Transverse colon (tissue), 4 donors: ENCODE measurements at places on chromosomes 12 and 14.

DNA sequence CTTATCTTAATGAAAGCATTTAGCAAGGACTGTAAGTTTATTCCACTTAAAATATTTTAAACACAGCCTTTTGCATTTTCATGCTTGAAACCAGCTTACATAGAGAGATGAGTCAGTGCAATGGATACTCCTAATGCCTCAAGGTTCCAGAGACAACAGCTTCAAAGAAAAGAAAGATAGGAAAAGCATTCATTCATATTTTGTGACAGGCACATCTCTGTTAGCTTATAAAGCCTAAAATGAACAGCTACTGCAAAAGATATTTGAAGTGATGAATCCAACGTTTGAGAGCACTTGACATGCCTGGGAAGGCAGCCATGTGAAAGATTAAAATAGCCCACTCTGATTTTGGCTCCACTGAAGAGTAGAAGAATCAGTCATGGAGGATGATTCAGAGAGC is 814.5 kb downstream of the RPS29 start:
- no peaks in the 10 kb centered on the region for H3K27me3 ChIP-seq
- H3K27ac ChIP-seq, result no peak overlapping the region
- no peak for DNase-seq
- H3K4me3 ChIP-seq, result no peak overlapping the region
- H3K4me1 ChIP-seq, result no peaks in the 10 kb centered on the region
- no peaks in the 10 kb centered on the region for H3K36me3 ChIP-seq

GRCh38 chr14:102528431-102529170 is 19.0 kb upstream of the ANKRD9 start:
- DNase-seq, result no peak
- H3K27me3 ChIP-seq, result no peaks in the 10 kb centered on the region
- H3K36me3 ChIP-seq, result no peaks in the 10 kb centered on the region
- H3K4me1 ChIP-seq, result peaks cover 29% of the 10 kb centered on the region
- H3K27ac ChIP-seq, result peak overlapping the region; percentile 67

- H3K36me3 ChIP-seq, result no peaks in the 10 kb centered on the region
- no peak overlapping the region for H3K27ac ChIP-seq
- no peaks in the 10 kb centered on the region for H3K27me3 ChIP-seq
- no peaks in the 10 kb centered on the region for H3K4me1 ChIP-seq
- no peak for DNase-seq
- H3K4me3 ChIP-seq, result no peak overlapping the region
Observed at GRCh38 chr12:84638811-84639368, 273.7 kb downstream of the SLC6A15 start.

DNA sequence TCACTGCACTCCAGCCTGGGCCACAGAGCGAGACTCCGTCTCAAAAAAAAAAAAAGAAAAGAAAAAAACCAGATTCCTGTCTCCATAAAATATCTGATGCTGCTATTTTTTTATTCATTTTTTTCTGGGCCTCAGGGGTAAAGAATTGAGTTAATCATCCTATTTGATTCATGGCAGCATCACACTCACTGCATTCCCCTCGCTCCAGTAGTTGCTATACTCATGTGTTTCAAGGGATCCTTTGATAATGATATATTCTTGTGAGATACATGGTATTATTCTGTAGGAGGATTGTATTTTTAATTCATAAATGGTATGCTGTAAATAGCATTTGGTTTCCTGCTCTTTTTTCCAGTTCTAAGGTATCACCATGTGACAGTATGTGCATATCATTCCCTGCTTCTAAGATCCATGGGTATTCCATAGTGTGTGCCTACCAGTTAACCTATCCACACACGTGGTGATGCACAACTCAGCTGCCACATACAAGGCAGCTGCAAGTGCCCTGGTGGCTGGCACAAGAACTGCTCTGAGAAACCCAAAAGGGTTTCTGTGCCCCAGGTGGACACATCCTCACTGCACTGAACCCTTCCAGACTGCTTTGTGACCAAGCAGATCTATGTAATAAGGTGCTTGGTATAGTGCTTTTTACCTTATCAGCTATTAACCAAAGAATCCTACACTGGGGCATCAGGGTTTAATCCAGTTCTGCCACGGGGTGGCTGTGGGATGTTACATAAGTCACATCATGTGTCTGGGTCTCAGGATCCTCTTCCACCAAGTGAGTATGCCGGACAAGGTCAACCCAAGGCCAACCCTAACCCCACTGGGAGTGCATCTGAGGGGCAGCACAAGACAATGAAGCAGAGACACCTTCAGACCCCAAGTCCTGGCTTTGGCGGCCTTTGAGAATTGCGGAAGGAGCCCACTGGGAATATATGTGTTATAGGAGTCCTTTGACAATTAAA is 74.6 kb downstream of the ZFP36L1 start:
- no peaks in the 10 kb centered on the region for H3K4me1 ChIP-seq
- no peaks in the 10 kb centered on the region for H3K27me3 ChIP-seq
- H3K4me3 ChIP-seq, result no peak overlapping the region
- no peak overlapping the region for H3K27ac ChIP-seq
- DNase-seq, result no peak
- no peaks in the 10 kb centered on the region for H3K36me3 ChIP-seq

- H3K27ac ChIP-seq, result no peak overlapping the region
- no peaks in the 10 kb centered on the region for H3K4me1 ChIP-seq
- H3K36me3 ChIP-seq, result no peaks in the 10 kb centered on the region
- no peak for DNase-seq
- no peak overlapping the region for H3K4me3 ChIP-seq
Observed at GRCh38 chr14:101862711-101863110, 101.2 kb downstream of the PPP2R5C start.

- no peaks in the 10 kb centered on the region for H3K36me3 ChIP-seq
- H3K4me1 ChIP-seq, result no peaks in the 10 kb centered on the region
- peak; percentile 39 for DNase-seq
- H3K4me3 ChIP-seq, result no peak overlapping the region
- H3K27ac ChIP-seq, result no peak overlapping the region
Observed at GRCh38 chr12:126747530-126748149, 1519.3 kb upstream of the TMEM132C start.

GRCh38 chr14:23033801-23034497 is 751 bp downstream of the PSMB5 start:
- H3K4me1 ChIP-seq, result peaks cover 8% of the 10 kb centered on the region
- peaks cover 30% of the 10 kb centered on the region for H3K36me3 ChIP-seq
- DNase-seq, result no peak
- H3K27ac ChIP-seq, result peak overlapping the region; percentile 91

- H3K27me3 ChIP-seq, result peaks cover 46% of the 10 kb centered on the region
- no peaks in the 10 kb centered on the region for H3K36me3 ChIP-seq
- no peak overlapping the region for H3K27ac ChIP-seq
- H3K4me1 ChIP-seq, result peaks cover 4% of the 10 kb centered on the region
- H3K4me3 ChIP-seq, result no peak overlapping the region
Observed at GRCh38 chr14:23573384-23574015, 5.1 kb downstream of the JPH4 start.

GRCh38 chr12:57823131-57823907 is 4.8 kb upstream of the AVIL start:
- H3K27ac ChIP-seq, result no peak overlapping the region
- DNase-seq, result no peak
- no peaks in the 10 kb centered on the region for H3K4me1 ChIP-seq

GRCh38 chr12:57250541-57250940 is 446 bp downstream of the STAC3 start:
- no peaks in the 10 kb centered on the region for H3K27me3 ChIP-seq
- no peak overlapping the region for H3K27ac ChIP-seq
- H3K4me3 ChIP-seq, result no peak overlapping the region
- H3K4me1 ChIP-seq, result no peaks in the 10 kb centered on the region
- no peak for DNase-seq

DNA sequence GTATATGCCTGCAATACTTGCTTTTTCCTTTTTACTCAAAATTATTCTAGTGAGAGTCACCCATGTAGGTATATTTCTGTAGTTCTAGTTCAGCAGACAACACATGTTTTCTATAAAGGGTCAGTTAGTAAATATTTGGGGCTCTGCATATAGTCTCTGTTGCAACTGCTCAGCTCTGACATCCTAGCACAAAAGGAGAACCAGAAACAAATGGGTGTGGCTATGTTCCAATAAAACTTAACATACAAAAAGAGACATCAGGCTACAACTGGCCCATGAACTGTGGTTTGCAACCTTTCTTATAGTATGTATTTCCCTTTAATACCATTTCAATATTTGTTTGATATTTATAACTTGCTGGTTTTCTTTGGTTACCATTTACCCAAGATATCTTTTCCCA is 11.9 kb downstream of the NT5DC3 start:
- no peak overlapping the region for H3K4me3 ChIP-seq
- H3K27me3 ChIP-seq, result no peaks in the 10 kb centered on the region
- H3K27ac ChIP-seq, result no peak overlapping the region
- DNase-seq, result no peak
- H3K4me1 ChIP-seq, result peaks cover 6% of the 10 kb centered on the region

DNA sequence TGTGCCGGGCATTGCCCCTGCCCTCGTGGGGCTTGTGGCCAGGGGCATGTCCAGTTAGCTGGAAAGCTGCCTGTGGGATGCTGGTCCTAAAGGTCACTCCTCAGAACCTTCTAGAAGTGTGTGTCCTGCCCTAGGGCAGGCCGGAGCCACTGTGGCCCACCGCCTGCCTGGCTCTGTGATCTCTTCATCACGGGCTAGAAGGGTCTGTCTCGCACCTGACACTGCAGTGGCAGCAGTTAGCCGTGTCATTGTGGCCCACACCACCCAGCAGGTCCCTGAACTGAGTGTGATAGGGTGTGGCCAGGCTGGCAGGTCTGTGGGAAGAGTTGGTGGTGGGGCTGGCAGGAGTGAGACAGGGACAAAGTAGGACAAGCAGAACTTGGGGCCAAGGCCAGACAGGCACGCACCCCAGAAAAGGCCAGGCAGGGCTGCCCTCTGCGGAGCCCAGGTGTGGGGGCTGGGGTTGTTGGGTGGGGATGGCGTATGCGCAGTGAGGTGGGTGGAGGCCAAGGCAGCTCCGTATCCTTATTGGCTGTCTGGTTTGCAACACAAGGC is 41.2 kb downstream of the ADGRD1 start:
- no peaks in the 10 kb centered on the region for H3K27me3 ChIP-seq
- H3K27ac ChIP-seq, result no peak overlapping the region
- no peaks in the 10 kb centered on the region for H3K4me1 ChIP-seq
- DNase-seq, result no peak

GRCh38 chr12:112848972-112849371 is 57.4 kb downstream of the RPH3A start:
- H3K4me3 ChIP-seq, result no peak overlapping the region
- no peaks in the 10 kb centered on the region for H3K4me1 ChIP-seq
- DNase-seq, result no peak
- peaks cover 19% of the 10 kb centered on the region for H3K27me3 ChIP-seq
- no peaks in the 10 kb centered on the region for H3K36me3 ChIP-seq
- no peak overlapping the region for H3K27ac ChIP-seq

DNA sequence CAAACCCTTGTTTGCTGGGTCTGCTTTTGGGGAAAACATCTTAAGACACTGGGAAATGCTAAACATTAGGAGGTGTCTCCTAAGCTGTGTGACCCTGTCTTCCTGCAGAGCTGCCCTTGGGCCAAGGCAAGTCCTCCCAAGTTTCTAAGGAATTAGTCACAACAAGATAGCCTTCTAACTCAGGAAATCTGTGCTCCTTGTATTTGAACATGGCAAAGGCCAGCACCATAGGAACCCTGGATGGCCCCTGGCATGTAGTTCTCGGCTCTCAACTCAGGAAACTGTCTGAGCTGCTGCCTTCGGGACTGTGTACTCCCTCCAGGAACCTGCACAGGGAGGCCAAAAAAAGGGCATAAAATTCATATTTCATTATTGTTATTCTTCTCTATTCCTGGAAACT is 37.6 kb upstream of the LTBP2 start:
- no peaks in the 10 kb centered on the region for H3K36me3 ChIP-seq
- H3K4me1 ChIP-seq, result no peaks in the 10 kb centered on the region
- H3K27ac ChIP-seq, result no peak overlapping the region
- DNase-seq, result no peak
- peaks cover 7% of the 10 kb centered on the region for H3K27me3 ChIP-seq
- H3K4me3 ChIP-seq, result no peak overlapping the region

DNA sequence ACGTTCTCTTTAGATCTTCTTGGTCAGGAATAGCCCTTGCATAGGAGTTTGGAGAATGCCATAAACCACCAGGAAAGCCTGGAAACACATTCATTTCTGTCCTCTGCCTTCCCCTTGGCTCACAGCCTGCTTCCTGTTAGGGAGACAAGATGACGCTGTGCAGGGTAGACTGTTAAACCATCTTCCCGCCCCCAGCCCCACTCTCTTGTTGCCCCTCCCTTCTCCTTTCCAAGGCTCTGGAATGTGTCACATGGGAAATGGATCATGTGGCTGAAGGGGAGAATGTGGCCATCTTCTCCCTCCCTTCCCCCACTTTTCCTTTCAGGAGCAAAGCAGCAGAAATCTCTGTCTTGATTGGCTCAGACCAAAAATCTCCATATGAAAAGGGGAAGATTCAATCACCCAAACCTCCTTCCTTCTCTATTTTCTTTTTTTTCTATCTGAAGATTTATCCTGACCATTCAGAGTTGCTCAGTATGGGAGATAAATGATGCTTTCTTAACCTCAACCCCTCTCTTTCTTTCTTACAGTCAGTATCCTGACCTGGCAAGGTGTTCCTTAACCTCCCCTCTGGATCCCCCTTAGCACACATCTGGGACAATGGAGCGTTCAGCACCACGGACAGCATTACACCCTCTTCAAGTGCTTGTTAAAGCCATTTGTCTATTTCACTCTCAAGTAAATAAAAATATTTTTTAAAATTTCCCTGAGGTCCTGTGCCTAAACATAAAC is 11.4 kb downstream of the GPR19 start:
- DNase-seq, result no peak
- no peaks in the 10 kb centered on the region for H3K36me3 ChIP-seq
- H3K4me1 ChIP-seq, result no peaks in the 10 kb centered on the region
- H3K27me3 ChIP-seq, result no peaks in the 10 kb centered on the region

DNA sequence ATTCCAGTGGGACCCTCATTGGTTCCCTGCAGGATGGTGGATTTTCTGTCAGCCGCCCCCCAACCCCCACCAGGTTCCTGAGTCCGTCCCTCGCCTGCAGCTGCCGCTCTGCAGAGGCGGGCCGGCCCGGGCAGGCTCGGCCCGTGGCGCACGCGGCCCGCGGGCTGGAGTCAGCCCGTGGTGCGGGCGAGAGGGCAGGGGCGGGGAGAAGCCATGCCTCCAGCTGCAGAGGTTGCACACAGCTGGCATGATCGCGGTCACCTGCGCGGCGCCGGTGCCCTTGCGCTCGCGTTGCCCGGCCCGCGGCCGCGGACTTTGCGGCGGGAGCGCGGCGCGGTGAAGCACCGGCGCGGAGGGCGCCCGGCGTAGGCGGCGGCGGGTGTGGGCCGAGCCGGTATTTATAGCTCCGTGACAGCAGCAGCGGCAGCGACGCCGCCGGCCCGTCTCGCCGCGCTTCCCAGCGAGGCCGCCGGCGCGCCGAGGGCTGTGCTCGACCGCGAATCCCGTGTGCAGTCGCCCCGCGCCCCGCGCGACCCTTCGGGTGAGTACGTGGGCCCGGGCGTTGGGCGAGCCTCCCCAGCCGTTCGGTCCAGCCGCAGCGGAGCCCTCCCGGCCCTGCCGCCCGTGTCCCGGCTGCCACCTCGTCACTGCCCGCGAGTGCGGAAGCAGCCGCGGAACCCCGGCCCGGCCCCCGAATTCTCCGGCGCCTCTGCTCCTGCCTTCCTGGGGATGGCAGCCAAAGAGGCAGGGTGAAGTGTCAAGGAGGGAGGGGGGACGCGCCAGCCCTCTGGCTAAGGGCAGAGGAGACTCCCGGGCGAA is at the start of gene TMEM117:
Gene TMEM117, plus strand, starts transcription at position 426 of the 819 bp plus-strand sequence.
- DNase-seq, result peak; percentile 72
- H3K36me3 ChIP-seq, result no peaks in the 10 kb centered on the region
- peak within 1 kb of the TSS; percentile 70 for H3K4me3 ChIP-seq
- H3K4me1 ChIP-seq, result peaks cover 17% of the 10 kb centered on the region
